ENCODE measurements at places on chromosomes 1 and 21.

- DNase-seq: peak; percentile 80
Observed at GRCh38 chr1:9825093-9826074, 1.6 kb upstream of the CLSTN1 start.

DNA sequence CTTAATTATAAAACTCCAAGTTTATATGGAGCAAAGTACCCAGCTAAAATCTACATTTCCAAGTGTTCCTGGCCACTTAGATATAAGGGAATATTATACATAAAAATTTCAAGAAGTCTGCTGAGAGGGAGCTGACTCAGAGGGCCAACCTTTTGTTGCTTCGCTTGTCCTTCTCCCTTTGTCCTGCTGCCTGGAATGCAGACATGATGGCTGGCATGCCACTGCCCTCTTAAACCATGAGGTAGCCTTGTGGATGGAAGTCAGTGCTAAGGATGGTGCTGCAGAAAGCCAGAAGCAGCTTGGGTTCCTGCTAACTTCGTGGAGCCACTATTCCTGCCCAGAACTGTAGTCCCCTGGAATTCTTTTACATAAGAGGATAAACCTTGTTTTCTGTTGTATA is 38.9 kb upstream of the SRP9 start:
- DNase-seq: no peak

DNA sequence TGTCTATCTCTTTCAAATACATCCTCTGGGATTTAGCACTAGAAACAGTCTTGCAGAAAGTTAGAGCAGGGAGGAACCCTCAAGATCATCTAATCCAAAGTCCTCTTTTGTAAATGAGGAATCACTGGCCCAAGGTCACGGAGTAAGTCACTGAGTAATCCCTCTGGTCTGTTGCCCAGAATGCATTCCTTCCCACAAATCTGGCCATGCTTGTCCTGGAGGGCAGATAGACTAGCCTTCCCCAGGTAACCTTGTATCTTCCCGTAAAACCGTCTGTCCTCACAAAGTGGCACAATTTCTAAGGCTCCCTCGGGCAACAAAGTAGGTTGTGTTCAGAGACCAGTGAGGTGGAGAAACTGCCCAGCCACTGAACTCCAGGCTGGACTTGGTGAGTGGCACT is 46.2 kb downstream of the DDR2 start:
- peak; percentile 78 for DNase-seq

GRCh38 chr21:35697321-35697808 is 363.0 kb downstream of the SETD4 start:
- DNase-seq: peak; percentile 48

DNA sequence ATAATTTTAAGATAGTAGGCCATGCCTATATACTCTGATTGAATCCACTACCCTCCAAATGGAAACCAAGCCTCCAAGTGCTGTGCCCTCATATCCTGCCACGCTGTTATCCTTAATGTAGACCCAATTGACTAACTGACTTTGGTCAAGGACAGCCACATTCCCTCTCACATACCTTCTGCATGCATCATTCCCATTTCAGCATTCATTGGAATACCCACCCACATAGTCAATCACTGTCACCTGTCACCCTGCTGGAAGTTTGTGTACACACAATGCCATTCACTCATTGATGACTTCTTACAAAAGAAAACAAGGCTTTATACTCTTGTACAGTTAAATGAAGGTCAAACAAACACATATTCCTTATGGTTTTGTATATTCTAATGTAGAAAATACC is 221.1 kb upstream of the PBX1 start:
- no peak for DNase-seq

GRCh38 chr1:83746234-83746633 is 252.7 kb downstream of the TTLL7 start:
- DNase-seq: no peak

- no peak for DNase-seq
Observed at GRCh38 chr1:230595181-230595580, 47.1 kb upstream of the COG2 start.

- no peak for DNase-seq
Observed at GRCh38 chr1:180167021-180167701, 12.5 kb downstream of the QSOX1 start.

DNA sequence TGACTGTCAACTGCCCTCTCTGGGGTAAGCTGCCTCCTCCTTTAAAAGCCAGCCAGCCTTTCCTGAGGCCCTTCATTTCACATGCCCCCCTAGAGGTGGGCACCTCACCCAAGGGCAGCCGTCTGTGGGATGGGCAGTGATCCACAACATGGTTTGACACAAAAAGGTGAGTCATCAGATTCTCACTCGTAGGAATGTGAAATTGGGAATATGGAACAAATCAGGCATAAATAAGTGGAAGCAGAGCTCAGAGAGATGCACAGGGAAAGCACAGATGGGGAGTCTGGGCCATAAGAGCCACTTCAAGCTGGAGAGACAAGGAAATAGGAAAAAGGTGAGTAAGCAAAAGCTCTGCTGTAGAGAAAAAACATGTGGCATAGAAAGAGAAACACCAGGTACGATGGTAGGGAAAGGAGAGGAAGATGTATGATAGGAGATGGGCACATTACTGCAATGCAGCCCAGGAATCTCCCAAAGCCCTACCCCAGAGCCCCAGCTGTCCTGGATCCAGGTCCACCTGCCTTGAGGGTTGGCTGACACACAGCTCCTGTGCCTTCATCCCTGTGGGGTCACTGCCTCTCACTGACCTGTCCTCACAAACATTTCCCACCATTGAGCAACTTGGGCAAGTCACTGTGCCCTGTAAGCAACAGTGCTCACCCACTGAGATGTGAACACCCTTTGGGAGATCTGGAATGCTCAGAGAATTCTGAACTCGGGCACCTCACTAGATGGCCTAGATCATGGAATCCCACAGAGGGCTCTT is 86.6 kb downstream of the ASTN1 start:
- DNase-seq: peak; percentile 29

GRCh38 chr1:207919523-207920170 is 8.7 kb upstream of the CD34 start:
- DNase-seq: no peak

DNA sequence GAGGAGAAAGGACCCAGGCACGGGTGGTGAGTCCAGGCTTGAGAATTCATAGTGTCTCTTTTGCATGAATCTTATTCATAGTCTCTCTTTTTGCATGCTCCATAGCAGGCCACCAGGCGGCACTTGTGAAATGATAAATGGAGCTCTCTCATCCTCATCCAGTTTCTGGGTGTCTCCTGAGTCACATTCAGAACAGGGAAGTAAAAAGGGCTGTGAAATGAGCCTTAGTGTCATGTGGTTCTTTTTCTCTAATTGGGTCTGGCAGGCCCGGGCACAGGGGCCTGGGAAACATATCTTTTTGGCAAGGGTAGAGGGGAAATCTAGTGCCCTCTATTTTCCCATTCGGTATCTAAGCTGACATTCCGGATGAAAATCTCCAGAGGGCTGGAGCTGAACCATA is 19.1 kb upstream of the NCF2 start:
- DNase-seq: peak; percentile 53

GRCh38 chr1:183566026-183566425 is 24.2 kb downstream of the NCF2 start:
- no peak for DNase-seq

DNA sequence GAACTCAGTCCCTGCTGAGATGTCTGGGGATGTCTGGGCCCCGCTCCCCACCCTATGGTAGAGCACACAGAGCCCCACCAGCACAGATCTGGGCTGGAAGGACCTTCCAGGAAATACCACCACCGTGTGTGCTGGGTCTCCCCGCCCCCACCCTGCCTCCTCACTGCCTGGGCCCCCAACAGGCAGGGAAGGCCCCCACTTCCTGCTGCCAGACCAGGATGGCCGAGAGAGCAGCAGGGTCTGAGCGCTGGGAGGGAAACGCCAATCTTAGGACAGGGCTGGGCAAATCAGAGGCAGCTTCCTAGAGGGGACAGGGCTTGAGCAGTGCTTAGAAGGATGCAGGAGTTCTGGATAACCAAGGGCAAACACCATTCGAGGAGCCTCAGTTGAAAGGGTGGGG is 11.9 kb downstream of the ADGRB2 start:
- no peak for DNase-seq

- DNase-seq: no peak
Observed at GRCh38 chr1:34013958-34014737, 150.3 kb downstream of the HMGB4 start.

GRCh38 chr1:869499-870244 is 54.1 kb upstream of the SAMD11 start:
- peak; percentile 4 for DNase-seq

GRCh38 chr1:18557621-18558465 is 72.8 kb upstream of the PAX7 start:
- no peak for DNase-seq

GRCh38 chr1:31476891-31477846 is 64.2 kb downstream of the SERINC2 start:
- no peak for DNase-seq

- DNase-seq: no peak
Observed at GRCh38 chr1:246793356-246793896, 69.2 kb downstream of the SCCPDH start.

GRCh38 chr1:43322506-43322905 is 15.1 kb upstream of the MPL start:
- no peak for DNase-seq

GRCh38 chr1:182816863-182817262 is 22.3 kb upstream of the DHX9 start:
- DNase-seq: no peak

All from astrocyte of the spinal cord (primary cell).